ENCODE measurements at places on chromosomes 1 and 21. TPM values are rescaled to one million over a fixed set of nuclear protein-coding genes. Genes with fewer than 3 reads are reported as not detected.

The RXFP4 gene
- total RNA-seq = not detected

GRCh38 chr1:174963529-174964125 lies 36.1 kb upstream of the CACYBP start:
- no peaks in the 10 kb centered on the region for H3K27me3 ChIP-seq
- no peak for DNase-seq
- H3K4me3 ChIP-seq = no peak overlapping the region
- H3K4me1 ChIP-seq = peaks cover 38% of the 10 kb centered on the region
- no peaks in the 10 kb centered on the region for H3K36me3 ChIP-seq
- H3K27ac ChIP-seq = peak overlapping the region; percentile 70

- no peaks in the 10 kb centered on the region for H3K4me1 ChIP-seq
- DNase-seq = no peak
- no peak overlapping the region for H3K4me3 ChIP-seq
Observed at GRCh38 chr1:1175221-1176062, 1.8 kb downstream of the TTLL10 start.

The OTUD7B gene
- total RNA-seq = 17.0 TPM

DNA sequence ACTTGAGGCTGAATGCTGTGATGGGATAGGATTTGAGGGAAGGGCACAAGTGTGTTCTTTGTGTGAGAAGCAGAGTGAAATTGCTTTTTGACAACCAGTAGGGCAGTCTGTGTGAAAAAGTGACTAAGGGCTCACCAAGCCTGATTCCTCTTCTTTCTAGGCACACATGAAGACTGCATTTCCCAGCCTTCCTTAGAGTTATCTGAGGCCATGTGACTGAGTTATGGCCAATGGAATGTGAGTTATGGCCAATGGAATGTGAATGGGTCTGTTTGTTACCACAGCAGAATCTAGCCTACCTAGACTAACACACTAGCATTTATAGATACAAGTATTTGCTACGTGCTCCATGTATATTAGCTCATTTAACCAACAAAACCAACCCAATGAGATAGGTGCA lies 35.3 kb upstream of the DIRAS3 start:
- H3K4me3 ChIP-seq = no peak overlapping the region
- H3K27ac ChIP-seq = no peak overlapping the region
- no peaks in the 10 kb centered on the region for H3K4me1 ChIP-seq
- H3K27me3 ChIP-seq = no peaks in the 10 kb centered on the region
- DNase-seq = no peak
- H3K36me3 ChIP-seq = no peaks in the 10 kb centered on the region

DNA sequence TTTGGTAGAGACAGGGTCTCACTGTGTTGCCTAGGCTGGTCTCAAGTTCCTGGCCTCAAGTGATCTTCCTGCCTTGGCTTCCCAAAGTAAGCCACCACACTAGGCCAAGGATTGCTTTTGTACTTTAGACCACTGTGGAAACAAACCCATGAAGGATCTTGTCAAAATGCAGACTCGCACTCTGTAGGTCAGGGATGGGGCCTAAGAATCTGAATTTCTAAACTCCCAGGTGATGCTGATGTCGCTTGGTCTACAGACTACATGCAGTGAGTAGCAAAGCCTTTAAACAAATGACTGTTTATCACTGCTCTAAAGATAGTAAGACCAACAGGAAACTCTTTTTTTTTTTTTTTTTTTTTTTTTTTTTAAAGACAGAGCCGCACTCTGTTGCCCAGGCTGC lies 54.1 kb upstream of the MUTYH start:
- no peaks in the 10 kb centered on the region for H3K36me3 ChIP-seq
- no peak overlapping the region for H3K27ac ChIP-seq
- no peaks in the 10 kb centered on the region for H3K4me1 ChIP-seq

GRCh38 chr1:179231923-179232322 lies 2.4 kb upstream of the ABL2 start:
- peaks cover 20% of the 10 kb centered on the region for H3K4me1 ChIP-seq
- no peak overlapping the region for H3K4me3 ChIP-seq
- DNase-seq = no peak
- H3K27ac ChIP-seq = no peak overlapping the region
- no peaks in the 10 kb centered on the region for H3K36me3 ChIP-seq

DNA sequence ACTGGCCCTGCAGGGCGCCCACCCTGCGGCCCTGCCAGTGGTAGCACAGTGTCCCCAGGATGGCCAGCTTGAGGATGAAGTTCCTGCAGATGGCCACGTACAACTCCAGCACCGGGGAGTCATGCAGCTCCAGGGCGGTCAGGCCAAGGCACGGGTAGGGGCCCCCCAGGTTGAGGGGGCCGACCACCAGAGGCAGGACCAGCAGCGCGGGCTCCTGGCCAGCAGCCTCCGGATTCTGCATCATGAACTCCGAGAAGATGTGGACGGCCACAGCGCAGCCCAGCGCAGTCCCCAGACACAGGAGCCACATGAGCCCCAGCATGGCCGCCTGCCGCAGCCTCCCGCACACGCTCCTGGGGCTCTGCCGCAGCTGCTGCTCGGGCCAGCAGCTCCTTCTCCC lies 41.0 kb downstream of the ZNF691 start:
- DNase-seq = no peak
- H3K4me3 ChIP-seq = no peak overlapping the region
- no peaks in the 10 kb centered on the region for H3K27me3 ChIP-seq
- H3K36me3 ChIP-seq = no peaks in the 10 kb centered on the region

GRCh38 chr21:35711661-35712060 lies 348.7 kb downstream of the SETD4 start:
- no peaks in the 10 kb centered on the region for H3K36me3 ChIP-seq
- H3K4me3 ChIP-seq = no peak overlapping the region
- no peaks in the 10 kb centered on the region for H3K4me1 ChIP-seq
- no peak overlapping the region for H3K27ac ChIP-seq
- no peaks in the 10 kb centered on the region for H3K27me3 ChIP-seq

GRCh38 chr1:1306070-1306660 lies 1.6 kb downstream of the ACAP3 start:
- no peak for DNase-seq
- H3K27ac ChIP-seq = peak overlapping the region; percentile 69
- no peaks in the 10 kb centered on the region for H3K36me3 ChIP-seq
- peaks cover 52% of the 10 kb centered on the region for H3K4me1 ChIP-seq
- H3K4me3 ChIP-seq = peak overlapping the region; percentile 84

GRCh38 chr1:220028346-220028895 lies 17.9 kb downstream of the EPRS1 start:
- H3K27me3 ChIP-seq = no peaks in the 10 kb centered on the region
- H3K27ac ChIP-seq = no peak overlapping the region
- peaks cover 12% of the 10 kb centered on the region for H3K36me3 ChIP-seq
- H3K4me1 ChIP-seq = no peaks in the 10 kb centered on the region
- H3K4me3 ChIP-seq = no peak overlapping the region

GRCh38 chr1:59691261-59691660 lies 123.5 kb upstream of the HOOK1 start:
- no peaks in the 10 kb centered on the region for H3K27me3 ChIP-seq
- H3K4me1 ChIP-seq = no peaks in the 10 kb centered on the region
- DNase-seq = peak; percentile 82
- no peaks in the 10 kb centered on the region for H3K36me3 ChIP-seq

GRCh38 chr1:228989992-228990827 lies 254.9 kb downstream of the RHOU start:
- H3K27ac ChIP-seq = peak overlapping the region; percentile 69
- H3K4me1 ChIP-seq = peaks cover 42% of the 10 kb centered on the region
- peak; percentile 93 for DNase-seq
- no peaks in the 10 kb centered on the region for H3K36me3 ChIP-seq
- no peaks in the 10 kb centered on the region for H3K27me3 ChIP-seq
- H3K4me3 ChIP-seq = no peak overlapping the region

The HORMAD1 gene
- total RNA-seq = not detected

The HCRTR1 gene
- not detected for total RNA-seq

The PTPN7 gene
- not detected for total RNA-seq

The LIN28A gene
- not detected for total RNA-seq

GRCh38 chr21:9753943-9754342 lies 767.4 kb upstream of the TPTE start:
- no peaks in the 10 kb centered on the region for H3K27me3 ChIP-seq
- DNase-seq = no peak
- no peaks in the 10 kb centered on the region for H3K4me1 ChIP-seq
- no peak overlapping the region for H3K4me3 ChIP-seq
- H3K27ac ChIP-seq = no peak overlapping the region

Data from sigmoid colon (tissue), 7 donors.